ENCODE measurements at places on chromosomes 1 and 21.
A peak's percentile ranks its signal among the peaks of the same experiment; 100 is the strongest.

DNA sequence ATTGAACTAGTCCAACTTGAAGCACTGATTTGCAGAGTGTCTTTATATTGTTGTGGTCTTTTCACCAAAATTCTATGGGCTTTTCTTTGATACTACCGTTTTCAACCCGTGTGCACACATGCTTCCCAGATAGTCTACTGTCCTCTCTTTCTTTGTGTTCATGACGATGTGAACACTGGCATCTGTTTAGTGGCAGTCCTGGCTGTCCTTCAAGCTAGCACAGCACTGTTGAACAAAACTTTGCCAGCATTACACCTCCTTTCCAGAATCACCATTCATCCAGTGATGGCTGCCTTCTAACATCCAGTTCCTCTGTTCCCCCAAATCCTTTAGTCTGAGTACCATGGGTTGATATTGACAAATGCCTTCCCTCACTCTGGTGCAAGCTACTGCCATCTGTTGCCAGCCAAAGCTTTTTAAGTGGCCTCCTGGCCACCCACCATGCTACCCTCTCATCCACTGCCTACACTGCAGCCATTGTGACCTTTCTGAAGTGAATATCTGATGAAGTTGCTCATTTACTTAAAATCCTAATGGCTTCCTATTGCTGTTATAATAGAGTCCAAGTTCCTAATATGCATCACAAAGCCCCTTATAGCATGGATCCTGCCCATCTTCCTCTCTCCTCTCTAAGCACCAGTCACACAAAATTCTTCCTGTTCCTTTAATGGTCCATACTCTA lies 94.3 kb downstream of the NIBAN1 start:
- no peak for DNase-seq

DNA sequence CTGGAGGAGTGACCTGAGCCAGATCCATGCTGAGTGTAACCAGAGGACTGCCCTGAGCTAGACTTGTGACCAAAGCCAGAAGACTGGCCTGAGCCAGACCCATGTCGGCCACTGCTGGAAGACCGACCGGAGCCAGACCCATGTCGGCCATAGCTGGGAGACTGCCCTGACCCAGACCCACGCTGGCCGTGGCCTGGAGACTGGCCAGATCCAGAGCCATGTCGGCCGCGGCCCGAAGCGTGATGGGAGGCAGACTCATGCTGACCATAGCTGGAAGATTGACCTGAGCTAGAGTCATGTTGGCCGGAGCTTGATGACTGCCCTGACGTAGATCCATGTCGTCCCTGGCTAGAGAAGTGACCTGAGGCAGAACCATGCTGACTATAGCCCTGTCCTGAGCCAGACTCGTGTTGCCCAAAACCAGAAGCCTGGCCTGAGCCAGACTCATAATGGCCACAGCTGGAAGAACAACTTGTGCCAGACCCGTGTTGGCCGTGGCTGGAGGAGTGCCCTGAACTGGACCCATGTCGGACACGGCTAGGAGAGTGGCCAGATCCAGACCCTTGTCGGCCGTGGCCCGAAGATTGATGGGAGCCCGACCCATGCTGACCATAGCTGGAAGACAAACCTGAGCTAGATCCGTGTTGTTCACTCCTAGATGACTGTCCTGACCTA lies 5.1 kb downstream of the HRNR start:
- no peak for DNase-seq

DNA sequence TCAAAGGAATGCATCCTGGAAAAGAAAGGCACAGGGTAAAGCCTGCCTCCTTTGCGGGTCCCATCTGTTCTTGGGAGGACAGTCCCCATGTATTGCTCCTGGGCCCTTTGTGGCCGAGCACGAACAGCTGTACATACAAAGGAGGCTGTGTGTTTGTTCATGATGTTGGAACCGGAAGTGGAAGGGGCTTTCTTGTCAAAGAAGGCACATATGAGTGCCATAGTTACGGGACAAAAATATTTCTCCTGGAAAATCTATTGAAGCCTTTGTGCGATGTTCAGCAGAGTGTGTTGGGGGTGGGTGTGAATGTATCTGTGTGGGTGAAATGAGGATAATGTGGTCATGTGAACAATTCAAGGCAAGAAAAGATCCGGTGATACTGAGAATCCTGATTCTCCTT lies 297.6 kb downstream of the DISC1 start:
- DNase-seq, result no peak

DNA sequence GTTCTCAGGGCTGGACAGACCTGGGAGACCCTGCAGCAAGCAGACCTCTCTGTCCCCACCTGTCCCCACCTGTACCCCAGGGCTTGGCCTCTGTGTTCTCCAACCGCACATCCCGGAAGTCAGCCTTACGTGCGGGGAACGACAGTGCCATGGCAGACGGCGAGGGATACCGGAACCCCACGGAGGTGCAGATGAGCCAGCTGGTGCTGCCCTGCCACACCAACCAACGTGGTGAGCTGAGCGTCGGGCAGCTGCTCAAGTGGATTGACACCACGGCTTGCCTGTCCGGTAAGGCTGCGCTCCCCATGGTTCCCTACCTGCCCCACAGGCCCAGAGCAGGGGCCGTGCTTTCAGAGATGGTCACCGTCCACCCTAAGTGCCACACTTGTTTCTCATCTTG lies 36.5 kb downstream of the ACOT11 start:
- DNase-seq, result no peak

DNA sequence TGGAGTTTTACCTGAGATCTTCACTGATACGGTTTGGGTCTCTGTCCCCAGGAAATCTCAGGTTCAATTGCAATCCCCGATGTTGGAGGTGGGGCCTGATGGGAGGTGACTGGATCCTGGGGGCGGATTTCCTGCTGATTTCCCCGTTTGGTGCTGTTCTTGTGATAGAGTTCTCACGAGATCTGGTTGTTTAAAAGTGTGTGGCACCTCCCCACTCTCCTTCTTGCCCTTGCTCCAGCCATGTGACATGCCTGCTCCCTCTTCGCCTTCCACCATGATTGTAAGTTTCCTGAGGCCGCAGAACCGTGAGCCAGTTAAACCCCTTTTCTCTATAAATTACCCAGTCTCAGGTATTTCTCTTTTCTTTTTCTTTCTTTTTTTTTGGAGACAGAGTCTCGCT lies 126.4 kb upstream of the SLC45A1 start:
- no peak for DNase-seq

- DNase-seq, result peak; percentile 23
Measured at GRCh38 chr21:44647222-44647552, 973 bp downstream of the KRTAP10-11 start.

- no peak for DNase-seq
Measured at GRCh38 chr1:100028765-100029164, 59.0 kb downstream of the SLC35A3 start.

DNA sequence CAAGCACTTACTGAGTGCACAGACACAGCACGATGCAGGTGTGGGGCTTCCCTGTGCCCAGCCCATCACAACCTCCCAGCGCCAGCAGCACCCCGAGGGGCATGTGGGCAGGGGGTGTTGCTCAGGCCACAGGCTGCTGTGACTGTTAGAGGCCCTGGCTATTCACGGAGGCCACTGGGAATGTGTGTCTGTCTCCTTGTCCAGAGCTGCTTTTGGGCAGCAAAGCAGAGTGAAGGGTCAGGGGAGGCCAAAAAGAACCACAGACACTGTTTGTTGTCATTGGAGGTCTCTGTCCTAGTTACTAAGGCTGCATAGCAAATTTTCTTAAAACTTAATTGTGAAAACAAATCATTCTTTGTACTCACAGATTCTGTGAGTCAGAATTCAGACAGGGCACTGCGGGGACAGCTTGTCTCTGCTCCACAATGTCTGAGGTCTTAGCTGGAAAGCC lies 49.6 kb downstream of the TNFRSF8 start:
- no peak for DNase-seq

GRCh38 chr1:166900987-166901386 lies 24.9 kb upstream of the TADA1 start:
- DNase-seq, result no peak

DNA sequence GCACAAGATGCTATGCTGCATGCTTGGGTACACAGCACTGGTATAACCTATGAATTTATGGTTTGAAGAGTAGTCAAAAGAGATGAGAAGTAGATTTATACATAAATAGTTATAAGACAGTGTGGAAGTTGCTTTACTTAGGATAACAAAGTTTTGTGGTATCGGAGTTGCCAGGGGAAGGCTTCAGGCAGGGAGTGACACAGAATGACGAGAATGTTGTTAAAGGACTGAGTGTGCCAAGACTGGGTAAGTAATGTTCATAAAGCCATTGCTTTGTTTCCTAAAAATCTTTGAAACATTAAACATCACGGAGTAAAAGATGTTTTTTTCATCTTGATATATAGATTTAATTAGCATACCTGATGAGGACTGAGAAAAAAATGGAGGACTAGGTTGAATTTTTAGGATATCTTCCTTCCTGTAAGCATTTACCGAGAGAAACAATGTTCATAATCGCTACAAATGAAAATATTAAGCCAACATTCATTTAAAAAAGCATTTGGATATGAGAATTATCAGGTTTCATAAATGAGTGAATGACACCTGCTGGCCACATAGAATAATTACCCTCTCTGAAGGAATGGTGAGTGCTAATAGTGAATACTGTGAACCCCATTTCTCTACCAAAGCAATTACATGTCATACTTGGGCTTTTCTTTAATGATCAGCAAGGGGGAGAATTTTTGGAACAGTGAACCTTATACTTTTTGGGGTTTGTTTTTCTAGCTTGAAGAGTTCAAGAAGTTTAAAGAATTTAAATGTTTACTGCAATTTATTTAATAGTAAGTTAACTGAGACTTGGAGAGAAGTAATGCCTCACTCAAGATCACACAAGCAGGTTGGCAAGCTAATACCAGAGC lies 28.4 kb downstream of the EXTL2 start:
- DNase-seq, result no peak

- no peak for DNase-seq
Measured at GRCh38 chr1:101122452-101123166, 97.0 kb upstream of the DPH5 start.

GRCh38 chr21:46323710-46324389 lies at the start of the genes C21orf58 and PCNT:
C21orf58 (minus strand) TSS chr21:46323870; CDS start chr21:46322738, 1,132 bp downstream.
PCNT (plus strand) TSS chr21:46324156; CDS start chr21:46324229, 73 bp downstream.
- DNase-seq, result peak; percentile 99

DNA sequence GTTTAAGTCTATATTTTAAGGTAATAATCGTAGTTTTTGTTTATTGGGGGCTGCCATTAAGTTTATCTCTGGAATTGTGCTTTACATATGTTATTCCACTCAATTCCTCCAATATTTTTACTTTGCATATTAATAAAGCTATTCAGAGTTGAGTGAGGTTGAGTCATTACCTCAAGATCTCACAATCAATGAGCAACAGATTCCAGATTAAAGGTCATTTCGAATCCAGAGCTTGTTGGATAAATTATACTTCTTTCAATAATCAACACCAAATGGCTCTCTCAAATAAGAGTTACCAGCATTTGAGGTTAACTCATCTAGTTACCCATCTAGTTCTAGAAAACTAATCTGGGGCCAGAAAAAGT lies 16.7 kb downstream of the RGS4 start:
- DNase-seq, result no peak

DNA sequence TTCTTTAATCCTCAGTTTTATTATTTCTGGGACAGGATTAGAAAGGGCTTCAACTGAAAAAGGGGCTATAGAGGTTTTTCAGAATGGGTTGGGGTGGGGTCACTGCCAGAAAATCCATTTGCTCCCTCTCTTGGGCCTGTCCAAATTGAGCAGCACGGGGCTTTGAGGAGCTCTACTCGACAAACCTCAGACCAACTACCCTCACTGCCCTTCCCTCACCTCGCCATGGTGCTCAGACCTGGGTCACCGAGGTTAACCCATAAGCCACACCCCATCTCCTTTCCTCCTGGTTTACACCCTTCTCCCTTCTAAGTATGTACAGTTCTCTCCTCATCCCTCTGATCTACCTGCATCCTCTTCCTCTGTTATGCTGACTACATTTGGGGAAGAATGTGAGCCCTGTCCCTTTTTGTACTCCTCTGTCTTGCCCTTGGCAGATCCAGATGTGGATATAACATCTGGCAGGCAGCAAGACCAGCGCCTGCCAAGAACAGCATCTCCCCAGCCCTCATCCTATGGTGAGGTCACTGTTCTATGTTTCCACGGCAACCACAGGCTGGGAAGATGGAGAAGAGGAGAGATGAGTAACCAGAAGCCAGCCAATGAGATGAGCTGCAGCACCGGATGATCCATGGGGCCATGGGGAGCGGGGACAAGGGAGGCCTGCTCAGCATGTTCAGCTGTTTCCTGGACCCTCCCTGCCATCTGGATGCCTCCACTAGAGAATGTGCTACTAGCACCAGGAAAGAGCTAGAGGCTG lies 3.7 kb upstream of the FABP3 start:
- no peak for DNase-seq

DNA sequence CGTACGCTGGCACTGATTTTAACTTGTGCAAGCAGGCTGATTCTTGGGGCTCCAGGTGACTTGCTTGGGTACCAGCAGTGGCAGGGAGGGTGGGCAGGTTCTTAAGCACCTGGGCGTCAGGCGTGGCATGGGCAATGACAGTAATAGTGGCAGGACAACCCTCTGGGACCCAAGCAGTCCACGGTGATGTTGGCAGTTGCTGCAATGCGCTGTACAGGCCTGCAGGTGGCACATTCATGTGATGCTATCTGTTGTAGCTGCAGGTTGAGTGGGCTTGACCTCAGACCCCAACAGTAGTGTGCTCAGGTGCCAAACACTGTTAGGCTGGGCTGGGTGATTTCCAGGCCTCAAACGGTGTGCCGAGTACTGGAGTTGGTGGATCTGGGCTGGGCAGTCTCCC lies 10.2 kb upstream of the OR10J4 start:
- no peak for DNase-seq

DNA sequence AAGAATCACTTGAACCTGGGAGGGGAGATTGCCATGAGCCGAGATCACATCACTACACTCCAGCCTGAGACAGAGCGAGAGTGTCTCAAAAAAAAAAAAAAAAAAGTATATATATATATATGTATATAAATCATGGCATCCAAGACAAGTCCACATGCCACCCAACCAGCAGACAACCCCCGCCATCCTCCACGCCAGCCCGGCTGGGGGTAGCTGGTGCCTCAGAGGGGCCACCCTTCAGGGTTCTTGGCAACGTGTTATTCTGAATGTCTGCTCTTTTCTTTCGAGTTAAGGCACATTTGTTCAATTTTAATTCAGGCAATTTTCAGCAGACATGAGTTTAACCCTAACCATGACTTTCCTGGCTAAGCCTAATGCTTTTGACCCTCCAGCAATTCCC lies 9.7 kb upstream of the TMEM240 start:
- no peak for DNase-seq

DNA sequence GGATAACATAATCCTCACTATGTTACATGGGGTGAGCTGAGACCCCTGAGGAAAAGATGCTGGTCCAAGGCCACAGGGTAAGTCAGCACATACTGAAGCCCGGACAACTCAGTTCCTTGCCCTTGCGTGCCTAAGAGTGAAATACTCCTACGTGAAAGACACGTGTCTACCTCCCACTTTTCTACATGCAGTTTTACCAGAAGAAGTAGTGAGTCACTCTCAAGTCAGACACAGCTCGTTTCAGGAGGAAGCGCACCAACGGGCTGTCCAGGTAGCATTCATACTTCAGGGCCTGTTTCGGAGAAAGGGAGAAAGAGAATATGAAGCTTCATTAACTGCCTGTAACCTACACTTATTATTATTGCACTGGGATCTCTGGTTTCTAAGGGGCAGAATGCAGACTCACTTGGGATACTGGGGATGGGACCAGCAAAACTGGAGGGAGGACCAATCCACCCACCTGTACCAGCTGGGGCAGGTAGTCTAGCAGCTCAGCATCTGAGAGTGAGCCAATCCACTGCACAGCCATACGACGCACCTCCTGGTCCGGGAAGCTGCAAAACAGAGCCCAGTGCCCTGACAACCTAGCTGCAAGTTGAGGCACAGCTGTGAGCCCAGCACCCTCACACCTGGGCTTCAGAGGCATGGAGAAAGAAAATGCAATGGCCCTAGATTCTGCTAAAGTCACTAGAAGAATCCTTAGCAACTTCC lies 32.4 kb upstream of the PPP1R15B start:
- DNase-seq, result no peak

Measured in right atrium auricular region (tissue), 2 donors.